Astrocyte (in vitro differentiated cells and primary cell): ENCODE measurements at places on chromosomes 1 and 21. TPM values are rescaled to one million over a fixed set of nuclear protein-coding genes. Genes with fewer than 3 reads are reported as not detected.

CDA gene
- not detected in 2 replicates for total RNA-seq

- H3K27me3 ChIP-seq = no peaks in the 10 kb centered on the region
- peak; percentile 95 for DNase-seq
- peak overlapping the region; percentile 96 for H3K27ac ChIP-seq
- peaks cover 58% of the 10 kb centered on the region for H3K4me1 ChIP-seq
- H3K36me3 ChIP-seq = no peaks in the 10 kb centered on the region
- H3K4me3 ChIP-seq = no peak overlapping the region
Measured at GRCh38 chr21:35204850-35205541, 155.9 kb upstream of the RUNX1 start.

MMP23B gene
- total RNA-seq = 40.1 and 40.7 TPM in 2 replicates

FAM72D gene
- total RNA-seq = 0.70 and 1.00 TPM in 2 replicates

- H3K27ac ChIP-seq = no peak overlapping the region
- DNase-seq = no peak
- no peak overlapping the region for H3K4me3 ChIP-seq
- no peaks in the 10 kb centered on the region for H3K27me3 ChIP-seq
- H3K4me1 ChIP-seq = peaks cover 11% of the 10 kb centered on the region
- no peaks in the 10 kb centered on the region for H3K36me3 ChIP-seq
Measured at GRCh38 chr1:160264795-160265307, 2.5 kb upstream of the DCAF8 start.

DNA sequence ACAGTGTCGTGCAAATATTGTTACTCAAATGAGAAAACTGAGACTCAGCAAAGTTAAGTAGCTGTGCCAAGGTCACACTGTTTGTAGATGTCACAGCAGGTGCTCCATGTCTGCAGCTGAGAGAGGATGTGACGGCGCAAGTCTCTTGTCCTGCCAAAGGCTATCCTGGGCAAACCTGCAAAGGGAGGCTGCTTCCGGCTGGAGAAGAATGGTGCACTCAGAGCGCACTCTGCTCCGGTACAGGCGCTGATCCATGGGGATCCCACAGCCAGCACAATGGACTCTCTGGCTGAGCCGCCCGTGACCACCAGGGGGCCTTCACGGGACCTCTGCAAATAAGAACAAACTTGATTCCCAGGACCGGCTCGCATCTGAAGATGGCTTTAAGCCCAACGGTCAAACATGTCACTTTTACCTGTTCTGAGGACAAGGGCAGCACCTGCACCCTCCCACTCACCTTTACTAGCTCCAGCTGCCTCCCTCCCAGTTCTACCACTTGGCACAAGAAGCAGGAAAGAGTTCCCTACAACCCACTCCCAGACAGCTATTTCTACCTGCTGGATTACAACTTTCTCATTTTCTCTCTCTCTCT lies 21.9 kb downstream of the RD3 start:
- no peaks in the 10 kb centered on the region for H3K36me3 ChIP-seq
- H3K4me3 ChIP-seq = no peak overlapping the region
- H3K4me1 ChIP-seq = no peaks in the 10 kb centered on the region
- H3K27me3 ChIP-seq = peaks cover 29% of the 10 kb centered on the region
- no peak overlapping the region for H3K27ac ChIP-seq

DNA sequence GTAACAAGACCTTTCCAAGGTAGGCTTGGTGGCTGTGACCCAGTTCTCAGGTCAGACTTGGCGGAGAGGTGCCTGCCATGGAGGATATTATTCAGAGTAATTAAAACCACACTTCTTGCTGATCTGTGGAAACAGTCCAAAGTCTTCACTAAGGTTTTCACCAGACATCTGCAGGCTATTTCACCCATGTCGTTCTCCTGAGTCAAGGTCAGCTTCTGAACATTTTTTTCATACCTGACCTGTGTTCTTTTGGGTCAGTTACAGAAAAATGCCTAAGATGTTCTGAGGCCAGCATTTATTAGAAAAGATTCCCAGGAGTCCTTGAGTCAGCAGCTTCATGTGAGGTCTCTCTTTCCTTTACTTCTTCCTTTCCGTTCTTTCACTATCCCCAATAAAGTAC lies 54.9 kb downstream of the RGL1 start:
- H3K4me1 ChIP-seq = no peaks in the 10 kb centered on the region
- no peak overlapping the region for H3K27ac ChIP-seq
- H3K36me3 ChIP-seq = no peaks in the 10 kb centered on the region

DNA sequence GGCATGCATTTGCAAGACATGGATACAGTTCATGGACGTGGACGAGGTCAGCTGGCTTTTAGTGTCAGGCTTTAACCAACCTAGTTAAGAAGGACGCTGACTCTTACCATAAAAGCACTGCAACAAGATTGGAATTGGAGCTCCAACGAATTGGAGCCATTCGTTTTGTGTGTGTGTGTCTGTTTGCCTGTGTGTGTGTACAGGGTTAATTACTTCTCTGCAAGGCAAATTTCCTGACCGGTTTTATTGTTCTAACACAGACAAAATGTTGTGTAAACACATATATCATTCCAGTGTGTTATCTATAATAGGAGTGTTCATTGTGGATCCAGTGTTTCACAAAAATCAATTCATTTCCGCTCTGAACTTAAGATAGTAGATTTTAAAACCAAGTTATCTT lies 7.9 kb downstream of the ITSN1 start:
- no peak overlapping the region for H3K4me3 ChIP-seq
- no peak for DNase-seq
- no peak overlapping the region for H3K27ac ChIP-seq
- H3K4me1 ChIP-seq = peaks cover 2% of the 10 kb centered on the region
- no peaks in the 10 kb centered on the region for H3K27me3 ChIP-seq
- H3K36me3 ChIP-seq = peaks cover 2% of the 10 kb centered on the region

ASPM gene
- total RNA-seq = 2.2 and 3.9 TPM in 2 replicates

- H3K27ac ChIP-seq = no peak overlapping the region
- H3K4me3 ChIP-seq = no peak overlapping the region
- H3K27me3 ChIP-seq = no peaks in the 10 kb centered on the region
- H3K4me1 ChIP-seq = peaks cover 8% of the 10 kb centered on the region
Measured at GRCh38 chr1:8516793-8517556, 199.1 kb downstream of the SLC45A1 start.

DNA sequence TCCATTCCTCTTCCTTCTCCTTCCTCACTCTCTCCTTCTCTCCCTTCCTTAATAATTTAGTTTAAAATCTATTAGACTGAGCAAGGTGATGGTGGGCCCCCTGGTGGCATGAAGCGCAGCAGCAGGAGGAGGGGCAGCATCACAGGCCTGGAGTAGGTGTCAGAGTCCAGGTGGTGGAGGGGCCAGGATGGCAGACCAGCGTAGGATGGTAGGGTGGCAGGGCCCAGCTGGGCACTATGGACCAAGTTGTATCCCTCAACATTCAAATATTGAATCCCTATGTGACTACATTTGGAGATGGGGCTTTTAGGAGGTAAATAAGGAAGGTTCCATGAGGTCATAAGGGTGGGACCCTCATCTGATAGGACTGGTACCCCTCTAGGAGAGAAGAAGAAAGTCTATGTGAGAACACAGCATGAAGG lies 61.0 kb downstream of the WDR4 start:
- H3K4me1 ChIP-seq = no peaks in the 10 kb centered on the region
- H3K27me3 ChIP-seq = peaks cover 3% of the 10 kb centered on the region
- no peaks in the 10 kb centered on the region for H3K36me3 ChIP-seq
- DNase-seq = peak; percentile 14

GPR25 gene
- total RNA-seq = not detected in 2 replicates

GRCh38 chr1:39927538-39927937 lies 25.8 kb upstream of the MYCL start:
- H3K27me3 ChIP-seq = no peaks in the 10 kb centered on the region
- H3K36me3 ChIP-seq = no peaks in the 10 kb centered on the region
- no peak overlapping the region for H3K27ac ChIP-seq
- H3K4me3 ChIP-seq = no peak overlapping the region

DNA sequence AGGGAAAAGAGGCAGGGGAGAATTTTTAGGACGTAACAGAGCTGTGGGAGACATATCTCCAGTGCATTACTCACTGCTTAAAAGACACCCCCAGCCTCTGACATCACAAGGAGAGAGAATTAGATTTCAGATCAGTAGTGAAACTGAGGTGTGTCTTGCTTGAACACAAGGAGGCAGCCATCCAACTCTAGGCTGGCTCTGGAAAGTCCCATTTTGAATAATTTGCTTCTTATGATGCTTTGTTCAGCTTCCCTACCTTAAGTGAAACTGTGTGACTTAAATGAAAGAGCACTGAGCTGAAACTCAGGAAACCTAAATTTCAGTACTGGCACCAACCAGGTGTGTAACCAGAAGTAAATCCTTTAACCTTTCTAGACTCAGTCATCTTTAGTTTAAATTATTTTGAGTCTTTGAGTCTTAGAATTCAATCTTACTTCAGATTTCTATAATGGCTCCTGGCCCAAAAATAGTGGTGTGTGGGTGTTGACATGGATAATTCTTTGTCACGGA lies 251.6 kb upstream of the SGIP1 start:
- DNase-seq = peak; percentile 92
- peaks cover 8% of the 10 kb centered on the region for H3K4me1 ChIP-seq
- no peaks in the 10 kb centered on the region for H3K27me3 ChIP-seq
- no peaks in the 10 kb centered on the region for H3K36me3 ChIP-seq
- H3K27ac ChIP-seq = peak overlapping the region; percentile 23
- no peak overlapping the region for H3K4me3 ChIP-seq

HTR6 gene
- 0.11 TPM in 1 of 2 replicates, not detected in the other for total RNA-seq

- no peak overlapping the region for H3K4me3 ChIP-seq
- no peaks in the 10 kb centered on the region for H3K4me1 ChIP-seq
- H3K27ac ChIP-seq = no peak overlapping the region
Measured at GRCh38 chr1:183553764-183554163, 36.5 kb downstream of the NCF2 start.

DNA sequence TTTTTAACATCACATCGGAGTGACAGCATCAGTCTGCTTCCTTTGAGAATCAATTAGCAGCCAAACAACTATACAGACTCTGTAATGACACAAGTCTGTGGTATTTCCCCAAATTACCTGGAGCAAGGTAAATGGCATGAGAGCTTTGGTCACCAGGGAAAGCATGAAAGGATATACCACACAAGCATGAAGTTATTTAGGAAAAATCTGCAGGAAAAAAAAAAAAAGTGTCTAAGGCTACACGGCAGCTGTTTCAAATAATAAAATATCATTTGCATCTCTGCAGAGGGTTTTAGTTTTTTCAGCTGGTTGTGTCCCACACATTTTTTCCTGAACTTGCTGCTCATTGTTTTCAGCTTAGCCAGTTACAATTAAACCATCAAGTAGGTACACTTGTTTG lies 234.7 kb downstream of the TTLL7 start:
- no peak overlapping the region for H3K27ac ChIP-seq
- no peak for DNase-seq
- H3K27me3 ChIP-seq = peaks cover 4% of the 10 kb centered on the region
- no peak overlapping the region for H3K4me3 ChIP-seq
- no peaks in the 10 kb centered on the region for H3K36me3 ChIP-seq

GRCh38 chr21:42793774-42794173 lies 85.6 kb downstream of the WDR4 start:
- no peaks in the 10 kb centered on the region for H3K36me3 ChIP-seq
- H3K4me3 ChIP-seq = no peak overlapping the region
- H3K4me1 ChIP-seq = no peaks in the 10 kb centered on the region
- DNase-seq = no peak
- H3K27me3 ChIP-seq = peaks cover 5% of the 10 kb centered on the region

DNA sequence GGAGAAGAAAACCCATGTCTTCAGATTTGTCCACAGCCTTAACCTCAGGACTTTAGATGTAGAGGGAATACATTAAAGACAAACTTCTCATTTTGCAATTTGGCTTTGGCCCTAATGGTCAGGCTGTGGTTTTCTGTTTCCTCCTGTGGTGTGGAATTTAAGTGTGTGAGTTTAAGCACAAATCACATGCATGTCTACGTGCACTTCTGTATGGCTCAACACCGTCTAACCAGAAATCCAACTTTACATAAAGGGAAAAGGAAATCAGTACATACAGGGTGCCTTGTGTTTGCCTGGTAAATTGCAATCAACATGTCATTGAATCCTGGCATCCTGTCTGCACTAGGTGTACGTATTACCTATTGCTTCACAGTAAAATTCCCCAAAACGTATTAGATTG lies 1.2 kb upstream of the ZNF124 start:
- no peak overlapping the region for H3K4me3 ChIP-seq
- no peaks in the 10 kb centered on the region for H3K27me3 ChIP-seq
- no peak overlapping the region for H3K27ac ChIP-seq
- DNase-seq = no peak
- no peaks in the 10 kb centered on the region for H3K4me1 ChIP-seq

CACNA1S gene
- total RNA-seq = not detected in 2 replicates

RAVER2 gene
- 6.6 and 7.1 TPM in 2 replicates for total RNA-seq

UAP1 gene
- total RNA-seq = 88.8 and 103 TPM in 2 replicates

DNA sequence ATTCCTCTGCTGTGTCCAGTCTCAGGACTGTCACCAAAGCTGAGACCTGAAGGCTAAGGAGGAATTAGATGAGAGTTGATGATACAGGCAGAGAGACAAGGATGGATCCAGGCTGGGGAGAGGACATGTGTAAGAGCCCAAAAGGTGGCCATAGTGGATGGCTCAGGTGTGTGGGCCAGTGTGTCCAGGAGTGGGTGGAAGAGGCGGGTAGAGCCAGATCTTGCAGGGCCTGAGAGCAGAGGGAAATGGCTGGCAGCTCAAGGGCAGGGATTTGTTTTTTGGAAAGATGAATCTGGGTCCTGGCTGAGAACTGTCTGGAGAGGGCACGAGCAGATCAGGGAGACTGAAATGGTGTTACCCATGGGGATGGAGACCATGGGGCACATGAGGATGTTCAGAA lies 38.1 kb downstream of the AZIN2 start:
- no peak overlapping the region for H3K4me3 ChIP-seq
- no peak overlapping the region for H3K27ac ChIP-seq
- no peaks in the 10 kb centered on the region for H3K27me3 ChIP-seq
- no peaks in the 10 kb centered on the region for H3K4me1 ChIP-seq
- no peak for DNase-seq

LCE1C gene
- total RNA-seq = not detected in 2 replicates

USH2A gene
- 0.02 TPM in 2 replicates for total RNA-seq

DNA sequence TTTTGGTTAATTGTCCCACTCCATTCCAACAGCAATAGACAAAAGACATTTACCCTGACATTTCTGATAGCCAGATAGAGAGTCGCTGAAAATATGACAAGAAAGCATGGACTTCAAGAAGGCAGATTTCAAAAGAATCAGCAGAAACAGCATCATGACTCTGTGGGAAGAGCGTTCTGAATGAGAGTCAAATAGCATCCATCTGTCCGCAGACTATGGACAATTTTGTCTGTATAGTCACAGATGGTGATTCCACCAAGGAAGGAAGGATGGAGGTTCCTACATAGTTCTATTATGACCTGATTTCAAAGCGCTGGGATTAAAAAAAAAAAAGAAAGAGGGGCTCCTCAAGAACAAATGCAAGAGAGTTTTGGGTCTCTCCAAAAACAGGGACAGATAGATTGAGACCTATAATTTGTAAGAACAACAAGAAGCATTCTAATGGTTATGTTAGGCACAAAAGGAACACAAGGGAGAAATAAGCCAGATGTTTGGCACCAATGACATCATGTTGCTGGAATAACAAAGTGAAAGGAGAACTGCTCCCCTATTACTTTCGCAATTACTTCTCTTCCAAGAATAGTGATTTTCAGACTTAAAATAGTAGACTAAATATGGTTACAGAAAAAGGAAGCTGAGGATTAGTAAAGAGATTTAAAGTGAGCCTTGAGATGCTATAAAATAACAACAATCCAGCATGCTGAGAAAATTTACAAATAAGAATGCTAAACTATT lies 28.5 kb downstream of the NIBAN1 start:
- no peaks in the 10 kb centered on the region for H3K36me3 ChIP-seq
- H3K27me3 ChIP-seq = no peaks in the 10 kb centered on the region
- H3K27ac ChIP-seq = no peak overlapping the region

- no peak for DNase-seq
- no peaks in the 10 kb centered on the region for H3K4me1 ChIP-seq
- no peak overlapping the region for H3K27ac ChIP-seq
- H3K36me3 ChIP-seq = no peaks in the 10 kb centered on the region
Measured at GRCh38 chr1:219387211-219387610, 213.5 kb downstream of the LYPLAL1 start.
